ENCODE measurements at places on chromosomes 16 and 17.

DNA sequence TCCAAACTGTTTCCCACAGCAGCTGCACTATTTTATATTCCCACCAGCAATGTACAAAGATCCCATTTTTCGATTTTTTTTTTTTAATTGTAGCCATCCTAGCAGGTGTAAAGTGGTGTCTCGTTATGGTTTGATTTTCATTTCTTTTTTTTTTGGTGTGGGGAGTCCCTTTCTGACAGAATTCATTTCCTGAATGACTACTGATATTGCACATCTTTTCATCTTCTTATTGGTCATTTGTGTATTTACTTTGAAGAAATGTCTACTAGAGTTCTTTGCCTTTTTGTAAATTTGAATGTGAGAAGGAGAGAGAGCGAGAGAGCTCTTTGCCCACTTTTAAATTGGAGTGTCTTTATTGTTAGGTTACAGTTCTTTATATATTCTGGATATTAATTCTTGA is 14.0 kb downstream of the CYB5B start:
- no peak for DNase-seq

GRCh38 chr16:27718201-27719105 is 168.5 kb downstream of the KATNIP start:
- no peak for DNase-seq

DNA sequence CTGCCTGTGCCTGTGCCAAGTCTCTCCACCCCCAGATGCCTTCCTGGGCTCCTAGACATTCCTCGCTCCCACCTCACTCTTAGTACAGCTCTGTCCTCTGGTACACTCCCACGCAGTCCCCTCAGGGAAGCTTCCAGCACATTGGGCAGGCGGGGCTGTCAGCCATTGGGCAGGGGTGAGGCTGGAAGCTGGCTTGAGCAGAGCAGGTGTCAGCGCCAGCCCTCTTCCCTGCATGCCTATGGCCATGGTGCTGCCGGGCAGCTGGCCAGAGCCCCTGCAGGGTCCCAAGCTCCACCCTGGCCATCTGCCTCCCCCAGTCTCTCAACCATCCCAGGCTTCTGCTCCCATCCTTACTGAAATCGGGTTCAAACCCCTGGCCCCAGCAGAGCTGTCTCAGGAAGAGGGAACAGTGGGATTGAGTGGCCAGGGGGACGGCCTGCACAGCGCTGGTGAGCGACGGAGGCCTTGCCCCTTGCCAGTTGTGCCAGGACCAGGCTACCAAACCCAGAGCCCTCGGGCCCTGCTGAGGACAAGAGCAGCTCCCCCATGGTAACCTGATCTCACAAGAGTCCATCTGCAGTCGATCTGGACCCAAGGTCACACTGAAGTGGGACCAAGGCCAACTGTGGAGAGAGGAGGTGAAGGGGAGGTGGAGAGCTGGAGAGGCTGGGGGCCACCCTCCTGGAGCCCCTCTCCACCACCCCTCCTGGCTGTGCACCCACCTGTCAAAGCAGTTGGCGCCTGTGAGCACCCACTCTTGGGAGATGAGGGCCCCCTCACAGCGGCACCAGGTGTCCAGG is 2.4 kb upstream of the B9D1 start:
- DNase-seq = no peak

GRCh38 chr17:45302649-45303173 is 14.1 kb downstream of the MAP3K14 start:
- DNase-seq = no peak
